ENCODE measurements at places on chromosomes 5 and 9.
A peak's percentile ranks its signal among the peaks of the same experiment; 100 is the strongest.

DNA sequence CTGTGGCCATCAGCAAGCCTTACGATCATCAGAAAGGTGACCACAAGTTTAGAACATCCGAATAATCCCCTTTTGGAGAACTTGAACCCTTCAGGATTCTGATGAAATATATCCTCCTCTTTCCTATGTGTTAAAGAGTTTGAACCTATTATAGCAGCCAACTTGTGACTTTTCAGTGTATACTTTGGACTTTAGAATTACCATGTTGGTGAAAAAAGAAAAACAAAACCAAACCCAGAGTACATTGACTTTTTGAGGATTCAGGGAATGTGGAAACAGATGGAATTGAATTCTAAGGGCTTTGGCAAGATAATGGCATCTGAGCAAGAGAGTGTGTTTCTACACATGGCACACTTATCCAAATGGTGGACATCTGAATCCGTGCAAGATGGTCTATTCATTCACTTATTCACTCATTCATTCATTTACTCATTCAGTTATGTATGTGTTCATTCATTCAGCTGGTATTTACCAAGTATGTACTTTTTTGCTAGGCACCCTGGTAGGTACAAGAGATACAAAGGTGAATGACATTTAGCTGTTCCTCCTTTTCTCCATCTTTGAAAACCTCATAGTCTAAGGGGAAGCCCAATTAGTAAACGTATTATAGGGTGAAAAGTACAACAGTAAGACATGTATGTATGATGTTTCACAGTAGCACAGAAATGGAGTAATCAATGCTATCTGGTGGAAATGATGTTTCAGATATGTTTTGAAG, 91.8 kb downstream of the PRDM6 start:
- DNase-seq = no peak

- no peak for DNase-seq
These were observed 20.7 kb downstream of the FBXW5 start for GRCh38 chr9:136923881-136924280.

- DNase-seq = no peak
These were observed 33.0 kb downstream of the SLC9A3 start for GRCh38 chr5:491119-491855.

DNA sequence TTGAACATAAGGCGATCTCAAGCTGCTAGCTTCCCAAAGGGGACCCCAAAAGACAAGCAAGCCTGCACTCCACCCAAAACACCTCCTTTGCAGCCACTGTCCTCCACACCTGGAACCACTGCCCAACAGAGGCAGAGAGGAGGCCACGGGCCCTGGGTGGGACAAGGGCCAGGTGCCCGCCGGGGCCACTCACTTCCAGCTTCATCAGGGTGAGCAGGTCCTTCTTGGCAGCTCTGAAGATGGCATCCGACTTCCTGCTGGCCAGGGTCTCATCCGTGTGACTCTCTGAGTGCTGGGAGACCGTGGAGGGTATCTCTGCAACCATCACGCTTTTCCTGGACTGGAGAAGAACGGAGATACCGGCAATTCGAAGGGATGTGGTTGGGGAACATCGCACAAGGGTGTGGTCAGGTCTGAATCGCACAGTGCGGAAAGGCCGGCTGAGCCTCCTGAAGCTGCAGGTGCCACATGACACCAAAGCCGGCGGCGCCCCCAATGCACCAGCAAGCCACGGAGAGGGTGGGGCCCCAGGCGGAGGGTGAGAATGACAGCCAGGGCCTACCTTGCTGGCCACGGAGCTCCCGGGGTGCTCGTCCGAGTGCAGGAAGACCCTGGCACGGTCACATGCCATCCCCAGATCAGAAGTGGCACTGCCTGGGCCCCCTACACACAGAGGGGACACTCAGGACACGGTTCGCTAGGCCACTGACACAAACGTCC, 44.6 kb downstream of the PNPLA7 start:
- no peak for DNase-seq

GRCh38 chr5:79890930-79891249, 100.2 kb downstream of the MTX3 start:
- no peak for DNase-seq

GRCh38 chr9:93813221-93814076, 141.7 kb downstream of the BARX1 start:
- no peak for DNase-seq

- no peak for DNase-seq
These were observed 23.0 kb upstream of the SLC6A3 start for GRCh38 chr5:1468247-1468612.

DNA sequence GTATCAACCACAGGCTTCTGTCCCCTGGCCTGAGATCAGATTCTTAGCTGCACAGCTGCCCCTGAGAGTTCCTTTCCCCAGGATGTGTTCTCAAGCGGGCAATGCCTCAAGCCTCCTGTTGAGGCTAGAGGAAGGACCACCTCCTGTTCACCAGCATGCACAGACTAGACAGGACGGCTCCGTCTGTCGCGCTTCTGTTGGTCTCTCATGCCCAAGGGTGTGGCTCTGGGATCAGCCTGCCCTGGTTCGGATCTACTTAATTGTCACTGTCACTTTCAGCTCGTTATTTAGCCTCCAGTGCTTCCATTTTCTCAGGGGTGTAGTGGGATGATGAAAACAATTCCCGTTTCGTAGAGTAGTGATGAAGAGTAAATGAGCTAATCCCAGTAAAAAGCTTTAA, 103.1 kb downstream of the KCNIP1 start:
- DNase-seq = no peak

- peak; percentile 11 for DNase-seq
These were observed 79.2 kb upstream of the HSPA9 start for GRCh38 chr5:138654281-138654867.

DNA sequence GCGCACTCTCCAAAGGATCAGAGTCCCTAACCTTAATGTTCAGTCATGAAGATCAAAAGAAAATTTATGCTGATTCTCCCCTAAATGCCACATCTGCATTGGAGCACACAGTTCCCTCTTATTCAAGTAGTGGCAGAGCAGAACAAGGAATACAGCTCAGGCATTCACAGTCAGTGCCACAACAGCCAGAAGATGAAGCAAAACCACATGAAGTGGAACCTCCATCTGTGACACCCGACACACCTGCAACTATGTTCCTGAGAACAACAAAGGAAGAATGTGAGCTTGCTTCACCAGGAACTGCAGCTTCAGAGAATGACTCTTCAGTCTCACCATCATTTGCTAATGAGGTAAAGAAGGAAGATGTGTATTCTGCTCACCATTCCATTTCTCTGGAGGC, 40.0 kb downstream of the CMYA5 start:
- no peak for DNase-seq

DNA sequence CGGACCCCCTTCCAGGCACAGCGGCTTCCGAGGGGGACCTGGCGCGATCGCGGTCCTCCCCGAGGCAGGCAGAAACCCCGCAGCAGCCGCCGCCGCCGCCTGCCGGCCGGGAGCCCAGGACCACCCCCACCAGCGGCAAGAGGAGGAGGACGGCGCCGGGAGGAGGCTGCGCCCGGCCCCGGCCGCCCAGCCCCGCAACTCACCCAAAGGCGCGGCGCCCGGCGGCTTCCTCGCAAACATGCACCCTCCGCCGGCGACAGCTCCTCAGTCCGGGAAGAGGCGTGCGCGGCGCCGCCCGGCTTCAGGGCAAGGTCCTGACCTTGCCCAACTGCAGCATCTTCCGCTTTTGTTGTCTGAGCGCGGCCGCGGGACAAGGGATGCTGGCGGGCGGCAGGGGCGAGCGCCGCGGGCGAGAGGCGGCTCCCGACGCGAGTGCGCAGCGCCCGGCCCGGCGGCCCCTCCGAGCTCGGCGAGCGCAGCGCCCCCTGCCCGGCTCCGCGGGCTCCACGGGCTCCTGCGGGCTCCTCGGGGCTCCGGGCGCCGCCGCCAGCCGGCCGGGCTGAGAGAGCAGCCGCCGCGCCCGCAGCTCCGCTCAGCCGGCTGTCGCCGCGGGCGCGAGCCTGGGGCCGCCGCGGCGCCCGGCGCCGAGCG, 507 bp downstream of the CTNND2 start:
- peak; percentile 11 for DNase-seq

GRCh38 chr9:132862533-132862932, 15.6 kb downstream of the AK8 start:
- no peak for DNase-seq

GRCh38 chr9:121529237-121529987, 29.8 kb upstream of the GGTA1 start:
- DNase-seq = peak; percentile 97

DNA sequence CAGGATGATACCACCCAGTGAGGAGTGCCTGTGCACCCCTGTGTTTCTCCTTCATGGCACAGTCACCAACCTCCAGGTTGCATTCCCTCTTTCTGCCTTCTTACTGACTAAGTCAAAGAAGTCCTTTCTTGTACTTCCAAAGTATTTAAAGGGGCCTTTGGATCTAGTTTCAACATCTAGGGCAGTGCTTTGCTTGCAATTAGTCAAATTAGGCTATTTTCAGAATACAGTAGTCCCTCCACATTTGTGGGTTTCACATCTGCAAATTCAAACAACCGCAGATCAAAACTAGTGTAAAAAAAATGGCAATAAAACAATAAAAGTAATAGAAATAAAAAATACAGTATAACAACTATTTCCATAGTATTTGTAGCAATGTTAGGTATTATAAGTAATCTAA, 333.9 kb upstream of the SEMA6A start:
- DNase-seq = no peak

DNA sequence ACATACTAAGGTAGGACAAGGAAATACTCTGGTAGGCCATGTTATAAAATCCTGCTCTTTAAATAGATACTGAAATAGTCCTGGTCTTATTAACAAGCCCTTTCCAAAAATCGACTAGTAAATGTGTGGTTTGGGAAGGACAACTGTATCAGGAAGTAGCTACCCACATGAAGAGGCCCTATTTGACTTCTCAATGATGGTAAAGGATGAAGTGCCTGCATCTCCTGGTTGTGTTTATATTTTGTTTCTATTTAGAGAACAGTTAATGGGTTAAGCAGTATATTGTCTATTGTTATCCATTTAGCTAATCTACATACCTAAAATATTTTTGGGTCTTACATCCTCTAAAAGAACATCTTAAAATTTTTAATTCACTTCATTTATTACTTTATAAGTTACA, 12.5 kb downstream of the GDF9 start:
- DNase-seq = no peak

DNA sequence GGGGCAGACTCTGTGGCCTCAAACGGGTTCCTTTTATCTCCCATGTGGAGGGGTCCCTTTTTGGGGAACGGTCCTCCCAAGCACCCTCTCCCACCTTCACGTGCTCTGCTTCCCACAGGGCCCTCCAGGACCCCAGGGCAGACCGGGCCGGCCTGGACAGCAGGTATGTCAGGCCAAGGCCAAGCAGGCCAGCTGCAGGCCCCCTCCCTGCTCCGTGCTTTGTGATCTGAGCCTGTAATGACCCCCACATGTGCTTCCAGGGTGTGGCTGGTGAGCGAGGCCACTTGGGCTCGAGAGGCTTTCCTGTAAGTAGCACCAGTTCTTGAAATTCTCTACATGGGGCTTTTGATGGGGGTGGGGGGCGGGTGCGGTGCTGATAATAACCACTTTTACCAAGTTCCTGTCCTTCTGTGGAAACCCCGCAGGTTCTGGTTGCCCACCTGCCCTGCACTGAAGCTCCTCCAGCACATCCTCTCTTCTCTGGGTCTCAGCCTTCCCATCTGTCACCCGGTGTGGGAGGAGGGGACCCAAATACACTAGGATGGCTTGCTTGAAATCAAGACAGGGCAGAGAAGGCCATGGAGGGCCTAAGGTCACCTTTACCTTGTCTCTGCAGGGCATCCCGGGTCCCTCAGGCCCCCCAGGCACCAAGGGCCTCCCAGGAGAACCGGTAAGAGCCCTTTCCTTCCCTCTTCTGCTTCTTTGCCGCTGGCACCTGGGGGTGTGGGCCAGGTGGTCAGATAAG, 57.9 kb upstream of the ORM1 start:
- no peak for DNase-seq

- no peak for DNase-seq
These were observed 1398.3 kb upstream of the CDH6 start for GRCh38 chr5:29795096-29795652.

DNA sequence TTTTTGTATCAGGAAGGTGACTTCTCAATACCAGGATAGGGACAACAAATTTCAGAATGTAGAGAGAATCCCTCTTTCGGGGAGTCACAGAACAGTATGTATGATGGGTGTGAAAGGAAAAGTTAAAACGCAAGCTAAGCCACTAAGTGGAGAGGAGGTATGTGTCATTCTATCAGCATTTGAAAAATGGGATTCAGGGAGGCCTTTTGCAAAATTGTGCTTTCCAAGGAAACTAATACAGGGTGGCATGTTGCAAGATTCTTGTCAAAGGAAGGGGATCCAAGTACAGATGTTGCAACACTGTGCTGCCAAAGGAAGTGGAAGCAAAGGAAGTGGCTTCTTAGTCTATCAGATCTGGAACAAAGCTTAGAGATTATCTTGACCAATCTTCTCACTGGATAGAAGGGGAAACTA, 12.6 kb upstream of the TNIP1 start:
- peak; percentile 45 for DNase-seq

GRCh38 chr9:107288701-107289100, 5.6 kb downstream of the RAD23B start:
- no peak for DNase-seq

DNA sequence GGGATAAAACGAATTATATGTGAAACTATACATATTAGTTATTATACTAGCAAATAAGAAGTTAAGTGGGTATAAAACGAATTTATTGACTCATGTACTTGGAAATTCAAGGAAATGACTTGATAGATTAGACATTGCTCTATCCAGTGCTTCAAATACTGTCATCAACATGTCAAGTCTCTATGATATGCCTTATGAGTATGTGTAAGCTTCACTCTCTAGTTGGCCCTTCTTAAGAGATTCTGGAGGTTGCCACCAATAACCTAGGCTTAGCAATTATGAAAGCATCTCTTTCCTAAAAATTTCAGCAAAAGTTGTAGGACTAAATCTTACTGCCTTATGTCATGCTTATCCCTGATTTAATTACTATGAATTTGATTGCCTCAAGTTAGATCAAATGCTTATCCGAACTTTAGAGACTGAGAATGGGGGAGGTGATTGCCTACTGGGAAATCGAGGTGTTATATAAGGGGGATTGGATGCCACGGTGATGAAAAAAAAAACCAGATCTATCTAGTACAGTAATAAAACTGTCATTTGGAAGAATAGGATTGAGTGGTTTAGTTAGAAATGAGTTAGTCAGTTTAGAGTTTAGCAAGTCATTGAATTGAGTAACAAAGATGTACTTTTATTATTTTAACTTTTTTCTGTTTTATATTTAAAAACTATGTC, 46.9 kb downstream of the CSNK1G3 start:
- no peak for DNase-seq

DNA sequence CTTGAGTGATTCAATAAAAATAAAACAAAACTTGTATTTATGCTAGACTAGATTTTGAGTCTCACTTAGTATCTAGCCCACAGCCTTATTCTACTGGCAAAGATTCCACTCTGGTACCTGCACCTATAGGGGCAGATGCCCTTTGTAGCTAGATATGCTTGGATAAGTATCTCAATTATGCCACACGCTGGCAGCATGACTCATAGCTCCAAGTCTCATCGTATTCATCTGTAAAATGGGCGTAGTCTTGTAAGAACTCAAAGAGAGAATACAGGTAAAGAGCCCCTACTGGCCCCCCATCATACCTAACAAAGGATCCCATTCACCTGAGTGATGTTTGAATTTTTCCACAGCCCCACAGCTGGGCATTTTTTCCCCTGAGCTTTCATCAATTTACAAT, 45.9 kb upstream of the ASTN2 start:
- no peak for DNase-seq

GRCh38 chr5:91438871-91439270, 55.8 kb upstream of the ARRDC3 start:
- no peak for DNase-seq

GRCh38 chr5:167244583-167244982, 1046.9 kb upstream of the WWC1 start:
- peak; percentile 45 for DNase-seq

Data from muscle of back (tissue), 13 donors.